ENCODE measurements at places on chromosomes 13 and 19. TPM values are rescaled to one million over a fixed set of nuclear protein-coding genes. Genes with fewer than 3 reads are reported as not detected.

DNA sequence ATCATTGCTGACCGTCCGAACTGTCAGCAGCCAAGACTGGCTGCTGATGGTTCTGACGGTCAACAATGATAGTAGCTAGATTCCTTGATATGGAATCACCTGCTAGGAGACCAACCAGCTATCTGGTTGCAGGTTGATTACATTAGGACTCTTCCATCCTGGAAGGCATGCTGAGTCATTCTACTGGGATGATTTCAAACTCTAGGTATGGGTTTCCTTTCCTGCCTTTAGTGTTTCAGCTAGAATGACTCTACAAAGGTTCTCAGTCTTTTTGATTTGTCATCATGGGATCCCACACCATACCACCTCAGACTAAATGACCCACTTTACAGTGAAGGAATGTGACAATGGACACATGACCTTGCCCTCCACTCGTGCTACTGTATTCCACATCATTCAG, 138.1 kb upstream of the KL start:
- DNase-seq = no peak

GRCh38 chr19:29714953-29715700, at the start of gene C19orf12:
Gene C19orf12 (minus strand): TSS chr19:29715261. CDS start chr19:29708413, 6,848 bp downstream.
- peak; percentile 71 for DNase-seq

The ZNF528 gene
- 13.7 TPM for total RNA-seq

The NXNL1 gene
- 0.56 TPM for total RNA-seq

DNA sequence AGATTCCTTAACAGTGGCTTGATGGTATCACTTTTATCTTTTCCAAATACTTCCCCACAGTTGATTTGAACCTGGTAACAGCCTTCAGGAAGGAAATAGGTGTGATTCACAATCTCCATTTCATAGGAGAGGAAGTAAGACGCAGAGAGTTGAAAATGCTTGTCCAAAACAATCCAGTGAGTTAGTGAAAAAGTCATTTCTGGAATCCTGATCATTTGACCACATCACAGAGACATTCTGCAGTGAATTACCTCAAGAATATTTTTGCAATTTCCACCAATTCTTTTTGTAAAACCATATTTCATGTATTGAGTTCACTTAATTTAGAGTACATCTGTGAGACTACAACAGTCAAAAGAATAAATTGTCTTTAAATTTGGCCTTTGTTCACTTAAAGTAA, 292.8 kb downstream of the DCLK1 start:
- no peak for DNase-seq

- DNase-seq = no peak
These were observed 160.2 kb downstream of the PDS5B start for GRCh38 chr13:32746474-32746873.

- DNase-seq = no peak
These were observed 654 bp downstream of the STAP2 start for GRCh38 chr19:4337906-4338440.

The ATP8B3 gene
- 1.6 TPM for total RNA-seq

DNA sequence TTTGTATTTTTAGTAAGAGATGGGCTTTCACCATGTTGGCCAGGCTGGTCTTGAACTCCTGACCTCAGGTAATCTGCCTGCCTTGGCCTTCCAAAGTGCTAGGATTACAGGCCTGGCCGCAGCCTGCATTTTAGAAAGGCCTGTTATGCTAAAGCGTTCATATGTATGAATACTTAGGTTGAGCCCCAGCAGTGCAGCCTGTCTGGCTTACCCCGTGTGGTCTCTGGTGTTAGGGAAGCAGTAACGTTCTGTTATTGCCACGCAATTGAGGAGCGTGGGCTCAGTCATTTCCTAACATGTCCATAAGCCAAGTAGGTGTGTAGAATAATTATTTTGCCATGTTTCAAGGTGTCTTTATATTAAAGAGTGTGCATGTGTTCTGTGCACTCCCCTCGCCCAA, 14.3 kb downstream of the HNRNPM start:
- DNase-seq = no peak

The ADGRL1 gene
- 26.1 TPM for total RNA-seq

- peak; percentile 99 for DNase-seq
These were observed at the start of gene ZNF527 for GRCh38 chr19:37370880-37371661. Gene ZNF527 (plus strand): TSS chr19:37371099. CDS start chr19:37374199, 3,100 bp downstream.

GRCh38 chr19:49907745-49908446, 11.2 kb upstream of the IL4I1 start:
- no peak for DNase-seq

DNA sequence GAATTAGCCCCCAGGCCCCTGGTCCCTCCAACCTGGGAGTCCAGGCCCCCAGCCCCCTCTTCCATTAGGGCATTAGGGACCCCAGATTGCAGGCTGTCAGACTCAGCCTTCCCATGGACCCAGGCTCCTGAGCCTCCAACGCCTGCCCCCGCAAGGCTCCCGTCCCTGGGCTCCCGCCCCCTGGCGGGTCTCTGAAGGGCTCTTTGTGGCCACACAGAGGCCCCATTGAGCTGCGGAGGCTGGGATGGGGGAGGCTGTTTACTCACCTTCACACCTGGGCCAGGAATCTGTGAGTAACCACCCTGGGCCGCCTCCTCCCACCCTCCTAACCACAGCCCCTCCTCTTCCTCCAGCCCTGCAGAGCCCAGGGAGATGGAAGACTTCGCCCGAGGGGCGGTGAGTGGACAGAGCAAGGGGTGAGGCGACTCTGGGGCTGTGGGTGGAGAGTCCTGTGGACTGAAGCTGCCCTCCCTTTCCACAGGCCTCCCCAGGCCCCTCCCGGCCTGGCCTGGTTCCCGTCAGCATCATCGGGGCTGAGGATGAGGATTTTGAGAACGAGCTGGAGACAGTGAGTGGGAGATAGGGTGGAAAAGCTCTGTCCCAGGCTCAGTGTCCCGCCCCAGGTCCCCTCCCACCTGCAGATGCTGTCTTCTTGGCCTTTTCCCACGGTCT, 4.9 kb downstream of the ARHGEF1 start:
- no peak for DNase-seq

GRCh38 chr13:27551562-27551961, 68.8 kb downstream of the LNX2 start:
- no peak for DNase-seq
